ENCODE measurements at places on chromosomes 16 and 17.
A peak's percentile ranks its signal among the peaks of the same experiment; 100 is the strongest.

GRCh38 chr17:7174603-7175326, 4.4 kb downstream of the ASGR1 start:
- no peak for DNase-seq

DNA sequence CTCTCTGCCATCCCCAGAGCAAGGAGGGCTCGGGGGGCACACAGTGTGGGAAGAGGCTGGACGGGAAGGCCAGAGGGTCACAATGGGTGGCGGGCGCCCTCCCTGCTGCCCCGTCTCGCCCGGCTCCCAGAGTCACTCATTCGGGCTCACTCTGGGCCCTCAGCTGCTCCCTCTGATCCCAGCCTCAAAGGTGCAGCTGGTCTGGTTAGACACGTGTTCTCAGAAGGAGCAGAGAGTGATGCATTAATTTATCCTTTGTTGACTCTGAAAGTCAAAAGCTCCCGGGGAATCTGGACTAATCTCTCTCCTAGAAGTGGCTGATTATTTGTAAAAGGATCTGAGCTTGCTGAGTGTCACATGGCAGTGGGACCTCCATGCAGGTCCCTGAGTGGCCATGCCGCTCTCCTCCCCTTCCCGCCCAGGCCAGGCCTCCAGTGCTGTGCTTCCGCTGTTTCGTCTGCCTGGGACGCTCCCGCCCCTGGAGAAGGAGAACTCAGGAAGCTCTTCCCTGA, 87.5 kb downstream of the SEC14L1 start:
- no peak for DNase-seq

- peak; percentile 43 for DNase-seq
Observed at GRCh38 chr17:42266918-42267766, 9.0 kb downstream of the STAT5B start.

- DNase-seq: peak; percentile 8
Observed at GRCh38 chr16:57976331-57976796, 5.4 kb upstream of the CNGB1 start.

DNA sequence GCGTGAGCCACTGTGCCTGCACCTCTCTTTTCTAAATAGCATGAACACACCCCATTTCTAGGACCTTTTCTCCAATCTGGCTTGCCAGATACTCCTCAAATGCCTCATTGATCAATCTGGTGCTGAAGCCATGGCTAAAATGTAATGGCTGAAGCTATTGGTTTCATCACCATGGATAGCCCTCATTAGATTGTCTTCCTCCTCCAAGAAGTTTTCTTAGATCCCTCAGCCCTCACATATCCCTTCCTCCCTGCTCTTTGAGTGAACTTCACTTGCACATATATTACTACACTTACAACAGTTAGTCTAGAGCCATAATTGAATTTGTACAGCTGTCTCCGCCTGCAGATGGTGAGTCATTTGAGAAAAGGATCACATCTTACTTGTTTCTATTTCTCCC, 77.9 kb upstream of the TOX3 start:
- DNase-seq: no peak

GRCh38 chr16:10668322-10669045, 26.2 kb downstream of the TEKT5 start:
- DNase-seq: peak; percentile 39

DNA sequence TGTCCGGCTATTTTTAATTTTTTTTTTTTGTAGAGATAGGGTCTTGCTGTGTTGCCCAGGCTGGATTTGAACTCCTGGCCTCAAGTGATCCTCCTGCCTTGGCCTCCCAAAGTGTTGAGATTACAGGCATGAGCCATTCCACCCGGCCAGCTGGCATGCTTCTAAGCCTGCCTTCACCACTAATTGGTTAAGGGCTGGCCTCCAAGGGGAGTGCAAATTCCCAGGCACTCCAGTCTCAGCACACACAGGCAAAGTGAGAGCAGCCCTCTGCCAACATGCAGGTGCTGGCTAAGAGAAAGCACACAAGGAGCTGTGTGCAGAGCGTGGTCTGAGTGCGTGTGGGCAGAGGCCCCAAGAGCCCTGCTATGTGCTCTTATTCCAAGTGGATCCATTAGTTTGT, 149.8 kb upstream of the HS3ST2 start:
- DNase-seq: no peak

GRCh38 chr17:73478768-73479424, 165.3 kb downstream of the SDK2 start:
- DNase-seq: no peak

DNA sequence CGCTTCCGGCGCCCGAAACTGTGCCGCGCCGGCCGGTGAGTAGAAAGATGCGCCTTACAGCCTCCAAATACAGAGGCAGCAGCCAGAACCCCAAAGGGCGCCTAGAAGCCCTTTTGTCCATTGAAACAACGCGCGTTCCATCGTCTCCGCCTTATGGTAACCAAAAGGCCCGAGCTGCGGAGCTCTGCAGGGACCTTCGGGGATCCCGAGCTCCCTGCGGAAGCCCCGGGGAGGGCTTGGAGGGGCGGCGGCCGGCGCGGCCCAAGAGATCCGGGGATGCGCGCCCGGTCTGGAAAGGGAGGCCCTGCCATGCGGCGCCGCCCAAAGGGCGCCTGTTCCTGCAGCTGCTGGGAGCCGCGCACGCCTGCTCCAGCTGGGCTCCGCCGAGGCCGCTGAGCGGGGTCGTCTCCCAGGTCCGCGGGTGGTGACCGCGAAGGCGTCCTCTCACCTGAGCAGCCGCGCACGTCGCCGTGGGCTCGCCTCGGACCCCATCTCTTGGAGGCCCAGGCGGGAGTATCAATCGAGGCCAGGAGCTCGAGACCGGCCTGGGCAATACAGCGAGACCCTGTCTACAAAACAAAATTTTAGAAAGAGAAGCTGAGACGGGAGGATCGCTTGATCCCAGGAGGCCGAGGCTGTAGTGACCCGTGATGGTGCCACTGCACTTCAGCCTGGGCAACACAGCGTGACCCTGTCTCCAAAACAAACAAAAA, 742 bp upstream of the FBXO31 start:
- no peak for DNase-seq

DNA sequence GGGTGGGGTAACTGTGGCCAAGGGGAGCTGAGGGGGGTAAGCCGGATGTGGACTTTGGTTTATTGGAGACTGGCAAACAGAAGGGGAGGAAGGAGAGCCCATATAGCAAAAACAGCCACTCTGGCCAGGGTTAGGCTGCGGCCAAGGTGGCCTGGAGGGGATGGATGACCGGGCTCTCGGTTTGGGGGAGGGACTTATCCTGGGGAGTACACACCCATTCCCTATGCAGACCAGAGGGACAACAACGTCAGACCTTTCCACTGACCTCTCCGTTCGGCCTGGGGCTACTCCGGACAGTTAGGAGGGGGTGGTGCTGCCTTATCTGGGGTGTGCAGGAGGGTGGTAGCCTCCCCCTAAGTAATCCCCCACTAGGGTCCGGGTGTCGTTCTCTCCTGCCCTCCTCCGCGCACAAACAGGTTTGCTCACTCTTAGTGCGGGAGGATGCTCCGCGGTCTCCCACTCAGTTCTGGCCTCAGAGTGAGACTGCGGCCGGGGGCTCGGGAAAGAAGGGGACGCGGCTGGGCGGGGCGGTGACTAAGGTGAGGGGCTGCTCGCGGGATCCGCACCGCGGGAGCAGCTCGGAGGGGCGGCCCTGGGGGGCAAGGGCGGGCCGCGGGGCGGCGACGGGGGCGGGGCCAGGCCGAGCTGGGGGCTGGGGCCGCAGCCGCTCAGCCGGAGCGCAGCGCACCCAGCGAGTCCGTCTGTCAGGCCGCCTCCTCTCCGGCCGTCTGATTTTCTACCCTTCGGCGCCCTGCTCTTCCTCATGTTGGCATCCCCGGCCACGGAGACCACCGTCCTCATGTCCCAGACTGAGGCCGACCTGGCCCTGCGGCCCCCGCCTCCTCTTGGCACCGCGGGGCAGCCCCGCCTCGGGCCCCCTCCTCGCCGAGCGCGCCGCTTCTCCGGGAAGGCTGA, at the start of gene WNK4:
TSS of gene WNK4 (plus strand) at position 675 of the 915 bp plus-strand sequence. CDS start at position 764, 89 bp downstream.
- DNase-seq: peak; percentile 59

DNA sequence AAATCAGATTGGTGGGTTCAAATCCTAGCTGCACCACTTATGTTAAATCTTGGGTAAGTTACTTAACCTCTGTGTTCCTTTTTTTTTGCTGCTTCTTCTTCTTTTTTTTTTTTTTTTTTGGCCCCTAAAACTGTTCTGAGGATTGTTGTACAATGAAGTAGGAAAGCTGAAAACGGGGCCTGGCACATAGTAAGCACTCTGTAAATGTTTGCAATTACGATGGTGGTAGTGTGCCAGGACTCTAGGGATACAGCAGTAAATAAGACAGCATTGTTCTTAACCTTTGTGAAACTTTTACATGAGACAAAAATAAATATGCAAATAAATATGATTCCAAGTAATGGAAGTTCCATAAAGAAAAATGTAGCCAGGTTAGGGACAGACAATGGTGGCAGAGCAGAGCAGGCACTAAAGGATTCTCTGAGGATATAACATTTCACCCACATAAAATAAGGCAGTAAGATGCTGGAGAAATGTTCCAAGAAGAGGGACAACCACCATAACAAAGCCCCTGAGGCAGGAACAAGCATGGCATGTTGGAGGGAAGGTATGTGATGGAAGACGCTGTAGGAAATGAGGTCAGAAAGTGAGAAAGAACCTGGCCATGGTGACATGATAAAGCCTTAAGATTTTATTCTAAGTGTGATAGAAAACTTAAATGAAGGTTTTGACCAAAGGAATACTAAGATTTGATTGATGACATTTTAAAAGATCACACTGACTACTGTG, 127.3 kb downstream of the NLK start:
- DNase-seq: no peak

All from dermis blood vessel endothelial cell (primary cell).